Thymus (tissue), 14 donors: ENCODE measurements at places on chromosomes 3 and 15.

DNA sequence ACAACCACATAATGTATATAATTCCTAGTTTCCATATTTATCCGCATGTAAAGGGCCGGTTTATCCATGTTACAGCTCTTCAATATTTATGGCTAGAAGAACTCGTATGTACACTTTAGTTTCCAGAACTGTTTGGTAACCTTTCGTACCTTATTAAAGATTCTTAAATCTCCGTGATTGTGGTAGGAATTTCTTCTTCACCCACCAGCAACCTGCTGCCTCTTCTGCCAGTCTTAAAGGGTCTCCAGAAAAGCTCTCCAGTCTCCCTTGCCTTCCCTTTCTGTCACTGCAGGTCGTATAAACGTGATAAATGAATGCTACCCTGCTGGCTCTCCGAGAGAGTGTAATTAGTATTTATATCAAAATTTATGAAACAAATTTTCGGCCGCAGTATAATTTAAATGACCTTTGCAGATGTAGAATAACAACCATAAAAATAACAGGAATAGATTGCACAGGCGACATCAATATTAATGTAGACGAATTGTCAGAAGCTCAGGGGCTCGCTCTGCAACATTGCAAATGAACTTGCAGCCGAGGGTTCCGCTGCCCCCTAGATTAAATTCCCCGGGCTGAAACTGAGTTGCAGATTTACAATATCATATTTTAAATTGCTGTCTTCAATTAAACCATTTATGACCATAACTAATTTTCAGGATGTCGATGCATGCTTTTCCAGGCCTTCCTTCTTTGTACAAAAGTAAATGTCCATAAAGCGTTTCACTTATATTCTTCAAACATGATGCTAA, 5.4 kb downstream of the ZIC1 start:
- H3K4me1 ChIP-seq, result peaks cover 23% of the 10 kb centered on the region
- H3K27me3 ChIP-seq, result peaks cover 96% of the 10 kb centered on the region
- H3K4me3 ChIP-seq, result no peak overlapping the region
- no peaks in the 10 kb centered on the region for H3K36me3 ChIP-seq
- no peak overlapping the region for H3K27ac ChIP-seq
- DNase-seq, result no peak

GRCh38 chr3:177196456-177197040, 734 bp downstream of the TBL1XR1 start:
- H3K4me3 ChIP-seq, result peak overlapping the region; percentile 99
- peaks cover 9% of the 10 kb centered on the region for H3K36me3 ChIP-seq
- peak; percentile 59 for DNase-seq
- no peaks in the 10 kb centered on the region for H3K27me3 ChIP-seq
- H3K4me1 ChIP-seq, result peaks cover 25% of the 10 kb centered on the region

- no peaks in the 10 kb centered on the region for H3K27me3 ChIP-seq
- no peak overlapping the region for H3K4me3 ChIP-seq
- H3K36me3 ChIP-seq, result no peaks in the 10 kb centered on the region
Observed at GRCh38 chr3:156299569-156299968, 179.2 kb downstream of the KCNAB1 start.

- peaks cover 36% of the 10 kb centered on the region for H3K4me1 ChIP-seq
- no peak overlapping the region for H3K4me3 ChIP-seq
- peaks cover 27% of the 10 kb centered on the region for H3K36me3 ChIP-seq
- peak; percentile 53 for DNase-seq
Observed at GRCh38 chr15:99707473-99708270, 25.6 kb downstream of the LYSMD4 start.

GRCh38 chr3:154130540-154130939, 9.3 kb downstream of the ARHGEF26 start:
- no peaks in the 10 kb centered on the region for H3K36me3 ChIP-seq
- H3K4me3 ChIP-seq, result no peak overlapping the region
- no peak for DNase-seq
- H3K4me1 ChIP-seq, result no peaks in the 10 kb centered on the region
- H3K27ac ChIP-seq, result no peak overlapping the region
